ENCODE measurements at places on chromosomes 5 and 9.

- DNase-seq: no peak
Measured at GRCh38 chr9:4290427-4290837, 9.4 kb downstream of the GLIS3 start.

GRCh38 chr9:86733929-86734328, 213.4 kb downstream of the GAS1 start:
- DNase-seq: no peak

DNA sequence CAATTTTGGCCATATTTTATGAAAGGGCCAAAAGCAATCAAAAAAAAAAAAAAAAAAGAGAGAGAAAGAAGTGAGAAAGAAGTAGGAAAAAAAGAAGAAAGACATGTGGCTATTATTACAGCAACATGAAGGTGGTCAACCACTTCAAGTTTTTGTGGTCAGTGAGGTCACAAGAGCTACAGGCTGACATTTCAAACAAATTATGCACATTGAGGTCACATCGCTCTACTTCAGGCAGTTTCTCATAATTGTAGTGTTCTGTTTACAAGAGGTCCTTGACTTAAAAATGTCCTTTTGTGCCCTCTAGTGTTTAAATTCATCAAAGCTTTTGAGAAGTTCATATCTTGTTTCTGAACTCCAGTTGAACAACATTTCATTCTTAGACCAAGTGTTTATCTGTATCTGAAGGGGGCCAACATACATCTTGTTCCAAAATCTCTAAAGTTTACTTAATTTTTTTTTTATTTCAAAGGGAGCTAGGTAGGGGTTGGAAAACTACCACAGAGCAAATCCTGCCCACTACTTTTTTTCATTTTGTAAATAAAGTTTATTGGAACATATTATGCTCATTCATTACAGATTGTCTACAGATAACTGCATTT, 513.1 kb downstream of the PDE4D start:
- peak; percentile 38 for DNase-seq

DNA sequence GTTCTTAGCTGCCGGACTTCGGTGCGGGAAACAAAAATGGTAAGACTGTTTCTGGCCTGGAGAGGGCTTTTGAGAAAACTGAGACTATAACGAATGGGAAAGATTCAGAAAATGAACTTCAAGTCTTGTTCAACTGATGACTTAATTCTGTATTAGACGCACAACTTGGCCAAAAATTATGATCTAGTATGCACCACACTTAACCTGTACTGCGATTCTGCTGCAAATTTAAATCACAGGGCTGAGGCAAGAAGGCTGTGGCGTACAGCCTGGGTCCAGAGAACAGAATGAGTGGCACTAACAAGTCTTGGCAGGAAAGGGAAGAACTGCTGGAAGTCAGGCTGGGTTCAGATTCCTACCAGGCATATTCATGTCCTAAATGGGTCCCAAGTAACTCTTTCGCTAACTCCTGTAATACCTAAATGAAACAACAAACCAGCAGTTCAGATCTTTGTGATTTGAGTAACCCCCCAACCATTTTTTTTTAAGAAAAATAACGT, 781 bp upstream of the COL23A1 start:
- DNase-seq: no peak

- peak; percentile 63 for DNase-seq
Measured at GRCh38 chr5:157820593-157821252, 38.2 kb downstream of the CLINT1 start.

DNA sequence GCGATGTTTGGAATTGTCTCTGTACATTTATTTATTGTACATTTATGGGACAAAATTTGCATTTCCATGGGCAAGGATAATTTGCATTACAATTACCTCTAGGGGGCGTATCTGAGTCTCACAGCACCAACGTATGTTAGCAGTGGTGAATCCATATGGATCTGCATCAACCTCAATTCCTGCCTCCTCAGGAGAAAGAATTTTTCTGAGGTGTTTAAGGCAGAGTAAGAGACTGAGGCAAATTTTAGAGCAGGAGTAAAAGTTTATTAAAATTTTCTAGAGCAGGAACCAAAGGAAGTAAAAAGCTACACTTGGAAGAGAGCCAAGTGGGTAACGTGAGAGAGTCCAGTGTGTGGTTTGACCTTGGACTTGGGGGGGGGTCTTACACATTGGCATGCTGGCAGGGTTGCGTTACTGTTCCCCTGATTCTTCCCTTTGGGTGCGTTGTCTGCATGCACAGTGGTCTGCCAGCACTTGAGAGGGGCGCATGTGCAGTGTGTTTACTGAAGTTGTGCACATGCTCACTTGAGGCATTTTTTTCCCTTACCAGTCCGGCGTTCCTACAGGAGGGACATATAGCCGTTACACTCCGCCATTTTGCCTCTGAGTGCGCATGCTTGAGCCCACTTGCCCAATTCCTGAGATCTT, 21.0 kb upstream of the RAB14 start:
- DNase-seq: no peak
